ENCODE measurements at places on chromosomes 6 and 20.

DNA sequence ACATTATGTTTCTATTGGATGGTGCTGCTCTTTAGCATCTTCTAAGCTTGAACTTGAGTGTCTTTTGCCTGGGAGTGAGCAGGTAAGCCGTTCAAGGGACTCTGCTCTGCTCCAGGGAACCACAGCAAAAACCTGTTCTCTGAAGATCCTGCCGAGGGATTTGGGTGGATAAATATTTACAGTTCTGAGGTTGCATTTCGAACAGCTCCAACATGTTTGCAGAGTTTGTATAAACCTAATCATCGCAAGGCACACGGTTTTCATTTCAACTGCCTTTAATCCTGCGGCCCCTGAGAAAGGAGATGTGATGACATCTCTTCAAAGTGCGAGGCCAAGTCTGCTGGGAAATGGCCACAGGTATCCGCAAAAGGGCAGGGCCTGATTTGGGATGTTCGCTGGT lies 293.4 kb downstream of the TFAP2C start:
- DNase-seq = no peak

- no peak for DNase-seq
Observed at GRCh38 chr6:19669206-19669605, 168.0 kb upstream of the ID4 start.

- no peak for DNase-seq
Observed at GRCh38 chr6:113464960-113465359, 392.2 kb upstream of the MARCKS start.

DNA sequence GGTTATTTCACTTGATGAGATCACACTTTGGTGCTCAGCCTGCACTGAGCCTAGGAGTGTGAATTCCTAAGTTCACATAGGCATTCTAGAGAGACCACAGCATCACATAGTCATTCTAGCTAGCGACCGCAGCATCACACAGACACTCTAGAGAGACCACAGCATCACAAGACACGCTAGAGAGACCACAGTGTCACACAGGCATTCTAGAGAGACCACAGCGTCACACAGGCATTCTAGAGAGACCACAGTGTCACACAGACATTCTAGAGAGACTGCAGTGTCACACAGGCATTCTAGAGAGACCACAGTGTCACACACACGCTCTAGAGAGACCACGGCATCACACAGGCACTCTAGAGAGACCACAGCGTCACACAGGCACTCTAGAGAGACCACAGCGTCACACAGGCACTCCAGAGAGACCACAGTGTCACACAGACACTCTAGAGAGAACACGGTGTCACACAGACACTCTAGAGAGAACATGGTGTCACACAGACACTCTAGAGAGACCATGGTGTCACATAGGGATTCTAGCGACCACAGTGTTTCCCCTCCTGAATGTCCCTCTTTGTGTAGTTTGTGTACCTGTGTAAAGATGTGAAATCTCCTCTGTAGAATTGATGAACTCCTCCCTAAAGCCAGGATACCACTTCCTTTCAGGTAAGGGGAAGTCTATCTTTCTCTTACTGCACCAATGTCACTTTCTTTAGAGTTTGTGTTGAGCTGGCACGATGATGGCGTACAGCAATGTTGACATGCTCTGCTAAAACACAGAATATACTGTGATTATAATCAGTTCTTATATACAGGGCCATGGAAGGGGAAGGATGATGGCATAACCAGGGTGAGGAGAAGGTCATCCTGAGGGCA lies 169.4 kb downstream of the ZDHHC14 start:
- DNase-seq = no peak

GRCh38 chr6:40695750-40696415 lies 108.7 kb upstream of the LRFN2 start:
- no peak for DNase-seq

DNA sequence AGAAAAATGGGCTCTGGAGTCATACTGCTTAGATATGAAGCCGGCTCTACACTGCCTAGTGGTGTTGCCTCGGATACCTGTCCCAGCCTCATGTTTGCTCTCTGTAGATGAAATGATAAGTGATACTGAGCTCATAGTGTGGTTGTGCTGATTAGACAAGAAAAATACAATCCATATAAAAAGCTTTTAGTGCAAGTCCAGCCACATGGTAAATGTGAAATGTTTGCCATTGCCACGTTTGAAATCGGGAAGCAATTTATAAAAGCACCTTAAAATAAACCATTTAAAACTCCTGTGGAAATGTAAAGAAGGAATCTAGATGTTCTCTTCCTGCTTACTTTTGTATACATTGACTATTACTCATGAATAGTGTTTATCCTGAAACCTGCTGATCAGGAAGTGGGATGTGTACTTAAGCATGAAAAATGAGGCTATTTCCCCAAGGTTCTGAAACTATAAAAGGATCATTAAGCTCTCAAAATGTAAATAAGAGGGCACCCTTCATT lies 13.1 kb upstream of the PBOV1 start:
- no peak for DNase-seq

DNA sequence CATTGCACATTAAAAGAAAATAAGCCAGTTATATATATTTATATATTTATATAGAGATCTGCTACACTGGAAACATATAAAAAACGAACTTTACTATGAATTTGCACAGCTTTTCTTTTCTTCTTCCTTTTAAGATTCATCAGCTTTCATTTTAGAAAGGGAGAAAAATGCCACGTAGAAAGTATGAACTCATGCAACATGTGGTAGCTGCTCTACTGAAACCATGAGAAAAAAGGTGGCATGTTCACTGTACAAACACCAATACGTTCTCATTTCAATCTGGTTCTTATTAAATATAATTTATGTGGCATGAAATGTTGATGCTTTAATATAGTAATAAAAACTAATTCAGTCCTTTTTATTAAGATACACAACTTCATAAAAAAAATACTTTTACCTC lies 68.8 kb upstream of the THEMIS start:
- DNase-seq = no peak

GRCh38 chr6:151962246-151962846 lies 154.9 kb downstream of the ESR1 start:
- DNase-seq = no peak

- DNase-seq = no peak
Observed at GRCh38 chr6:142913511-142914047, 31.4 kb downstream of the HIVEP2 start.

DNA sequence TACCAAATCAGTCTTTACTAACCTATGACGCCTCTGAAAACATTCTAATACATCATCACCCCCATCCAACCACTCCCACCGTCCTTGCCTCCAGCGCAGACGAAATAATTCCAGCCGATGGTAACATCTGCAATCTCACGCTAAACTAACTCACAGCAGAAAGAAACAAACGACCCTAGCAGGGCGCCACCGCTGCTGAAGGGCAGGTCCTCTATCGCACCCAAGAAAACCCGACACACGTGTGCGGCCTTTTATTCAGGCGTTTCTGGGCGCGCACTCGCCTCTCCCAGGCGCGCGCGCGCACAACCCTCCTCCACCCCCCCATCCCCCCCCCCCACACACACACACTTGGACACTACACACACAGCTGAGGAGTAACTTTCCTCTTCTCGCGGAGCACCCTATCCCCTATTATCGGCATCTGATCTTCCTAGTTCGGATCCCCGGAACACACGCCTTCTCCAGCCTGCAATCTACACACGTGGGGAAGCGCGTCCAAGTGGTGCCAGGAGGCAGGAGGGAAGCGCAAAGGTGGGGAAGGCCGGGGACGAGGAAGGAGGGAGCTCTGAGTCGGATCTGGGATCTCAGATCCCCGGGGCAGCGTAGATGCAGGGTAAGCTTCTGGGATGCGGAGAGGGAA lies 1.4 kb downstream of the GFOD1 start:
- peak; percentile 34 for DNase-seq

- DNase-seq = no peak
Observed at GRCh38 chr6:24274441-24275083, 83.3 kb downstream of the DCDC2 start.

- peak; percentile 56 for DNase-seq
Observed at GRCh38 chr6:35687658-35688604, 784 bp downstream of the FKBP5 start.

GRCh38 chr6:36633915-36634314 lies 39.8 kb downstream of the SRSF3 start:
- no peak for DNase-seq

- no peak for DNase-seq
Observed at GRCh38 chr20:52518735-52519134, 327.2 kb upstream of the ZFP64 start.

DNA sequence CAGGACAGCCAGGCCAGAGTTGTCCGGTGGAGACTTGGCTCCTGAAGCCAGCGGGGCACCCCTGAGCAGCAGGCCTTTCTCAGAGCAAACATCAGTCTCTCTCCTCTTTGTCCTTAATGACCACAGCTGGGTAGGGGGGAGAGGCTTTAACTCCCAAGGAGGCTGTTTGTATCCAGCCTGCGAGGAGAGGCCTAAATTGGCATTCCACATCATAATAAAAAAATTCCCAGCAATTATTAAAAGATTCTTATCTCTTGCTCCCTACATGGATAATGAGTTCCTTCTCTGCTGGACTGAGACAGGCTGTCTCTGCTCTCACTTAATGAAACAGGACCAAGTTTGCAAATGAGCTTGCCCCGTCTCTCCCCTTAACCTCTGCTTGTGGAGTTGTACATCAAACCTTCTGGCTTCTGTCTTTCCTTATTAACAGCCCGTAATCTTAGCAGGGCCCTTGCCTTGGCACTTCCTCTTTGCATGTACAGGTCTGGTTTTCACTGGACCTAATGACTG lies 838.2 kb downstream of the MAFB start:
- DNase-seq = no peak

- DNase-seq = no peak
Observed at GRCh38 chr6:88445188-88445965, 279.2 kb upstream of the CNR1 start.

- no peak for DNase-seq
Observed at GRCh38 chr20:35151736-35152135, 4.6 kb upstream of the EDEM2 start.

DNA sequence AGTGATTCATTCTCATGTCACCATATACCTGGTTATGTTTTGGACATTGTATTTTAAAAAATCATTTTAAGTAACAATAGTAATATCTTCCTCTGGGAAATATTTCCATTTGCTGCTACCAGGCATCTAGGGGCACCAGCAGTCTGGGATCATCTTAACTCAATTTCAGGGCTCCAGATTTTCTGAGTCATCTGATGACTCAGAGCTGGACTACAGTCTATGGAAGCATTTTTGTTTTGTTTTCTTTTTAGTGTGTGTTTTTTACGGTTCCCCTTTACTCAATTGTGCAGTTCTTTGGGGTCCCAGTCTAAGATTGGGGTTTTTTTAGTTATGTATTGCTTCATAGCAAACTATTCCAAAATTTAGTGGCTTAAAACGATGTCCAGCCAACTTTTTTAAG lies 5.7 kb upstream of the FKBP5 start:
- no peak for DNase-seq

DNA sequence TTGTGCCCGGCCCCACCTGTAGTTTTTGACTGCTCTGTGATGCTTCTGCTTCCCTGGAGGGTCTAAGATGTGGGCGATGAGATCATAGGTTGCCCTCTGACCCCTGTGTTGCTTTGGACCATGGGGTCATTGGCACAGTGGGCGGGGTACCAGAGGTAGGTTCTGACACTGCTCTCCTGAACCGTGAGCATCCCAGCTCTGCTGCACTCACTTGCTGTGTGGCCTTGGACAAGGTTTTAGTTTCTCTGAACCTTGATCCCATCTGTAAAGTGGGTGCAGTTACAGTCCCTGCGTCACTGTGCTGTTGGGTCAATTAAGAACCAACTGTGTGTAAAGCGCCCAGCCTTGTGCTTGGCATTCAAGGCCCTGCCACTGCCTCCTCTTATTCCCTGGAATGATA lies 30.9 kb downstream of the SRC start:
- DNase-seq = no peak

DNA sequence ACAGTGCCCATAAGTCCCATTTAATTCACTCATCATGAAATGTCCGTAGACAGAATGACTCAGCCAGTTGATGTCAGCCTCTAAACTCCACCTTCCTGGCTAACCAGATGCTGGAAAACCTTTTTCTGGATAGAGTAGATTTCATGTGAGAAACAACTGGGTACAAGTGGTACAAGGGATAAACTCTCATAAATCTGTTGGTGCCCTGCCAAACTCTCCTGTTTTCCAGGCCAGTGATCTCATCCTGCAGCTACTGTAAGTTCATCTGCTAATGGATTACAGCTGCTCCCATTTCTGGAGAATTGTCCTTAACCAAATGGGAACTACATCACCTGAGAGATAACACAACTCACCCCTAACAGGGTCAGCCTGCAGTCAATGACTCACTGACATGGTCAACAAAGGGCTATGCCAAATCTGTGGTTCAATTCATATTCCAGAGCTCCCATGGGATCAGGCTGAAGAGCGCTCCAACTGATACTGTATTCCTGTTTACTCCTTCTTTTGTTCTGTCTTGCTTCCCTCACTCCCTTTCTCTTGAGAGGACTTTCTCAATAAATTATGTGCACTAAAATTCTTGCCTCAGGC lies 210.1 kb upstream of the HDDC2 start:
- no peak for DNase-seq

DNA sequence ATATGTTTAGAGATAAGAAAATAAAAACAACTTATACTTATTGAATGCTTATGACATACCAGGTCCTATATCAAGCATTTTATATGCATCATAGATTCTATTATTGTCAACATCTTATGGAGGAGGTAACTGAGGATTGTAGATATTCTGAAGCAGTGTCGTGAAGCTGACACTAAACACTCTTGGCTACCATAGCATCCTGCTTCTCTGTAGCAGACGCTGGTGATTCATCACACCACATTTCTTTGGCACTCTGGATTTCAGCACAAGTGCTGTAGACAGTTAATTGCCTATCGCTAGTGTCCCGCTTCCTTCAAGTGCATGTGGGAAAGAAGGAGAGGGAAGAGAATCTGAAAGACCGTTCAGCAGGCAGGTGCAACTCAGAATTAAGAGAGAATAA lies 317.1 kb downstream of the PLCB1 start:
- DNase-seq = no peak

DNA sequence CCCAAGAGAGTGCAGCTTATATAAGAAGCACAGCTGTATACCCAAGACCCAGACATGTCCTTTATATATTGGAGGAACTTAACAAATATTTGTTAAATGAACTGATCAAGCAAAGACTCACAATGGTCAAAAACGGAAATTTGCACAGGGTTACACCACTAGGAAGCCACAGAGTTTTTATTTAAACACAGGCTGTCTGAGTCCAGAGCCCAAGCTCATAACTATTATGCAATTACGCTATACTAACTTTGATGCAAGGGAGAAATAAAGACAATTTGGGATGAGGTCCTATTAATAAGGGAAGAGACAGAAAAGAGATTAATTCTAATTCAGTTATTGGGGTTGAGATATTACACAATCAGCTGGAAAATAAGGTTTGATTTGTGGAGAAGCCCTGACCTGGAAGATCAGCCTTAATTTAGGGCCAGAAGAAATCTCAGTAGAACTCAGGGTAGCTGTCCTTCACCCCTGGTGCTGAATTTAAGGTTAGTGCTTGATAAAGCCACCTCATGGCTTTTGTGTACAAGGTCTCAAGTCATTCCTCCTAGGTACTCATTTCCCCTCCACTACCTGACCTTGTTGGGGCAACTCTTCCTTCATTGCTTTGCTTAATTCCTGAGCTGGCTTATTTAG lies 10.5 kb upstream of the ZNF334 start:
- DNase-seq = no peak
